ENCODE measurements at places on chromosomes 1 and 21.

DNA sequence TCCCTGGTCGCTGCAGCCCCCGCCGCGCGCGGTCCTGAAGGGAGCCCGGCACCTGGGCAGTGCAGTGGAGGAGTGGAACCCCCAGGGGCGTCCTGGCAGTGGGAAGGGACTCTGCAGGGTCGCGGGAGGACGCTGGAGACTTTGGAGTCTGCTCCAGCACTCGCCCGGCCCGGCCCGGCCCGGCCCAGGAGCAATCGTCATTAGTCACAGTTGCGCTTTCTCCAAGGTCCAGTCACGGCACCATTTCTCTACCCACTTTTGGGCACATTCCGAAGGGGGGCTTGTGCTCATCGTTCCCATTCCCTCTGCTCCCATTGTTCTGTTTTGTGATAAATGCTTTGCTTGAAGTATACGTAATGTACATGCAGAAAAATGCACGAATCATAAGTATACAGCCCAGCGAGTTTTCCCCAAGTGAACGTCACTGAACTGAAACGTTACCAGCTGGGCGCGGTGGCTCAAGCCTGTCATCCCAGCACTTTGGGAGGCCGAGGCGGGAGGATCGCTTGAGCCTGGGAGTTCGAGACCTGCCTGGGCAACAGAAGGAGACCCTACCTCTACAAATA is 999 bp downstream of the THAP3 start:
- DNase-seq: no peak

- DNase-seq: no peak
Measured at GRCh38 chr1:190595438-190595837, 117.8 kb upstream of the BRINP3 start.

GRCh38 chr1:195218428-195219212 is 1389.6 kb downstream of the KCNT2 start:
- no peak for DNase-seq

DNA sequence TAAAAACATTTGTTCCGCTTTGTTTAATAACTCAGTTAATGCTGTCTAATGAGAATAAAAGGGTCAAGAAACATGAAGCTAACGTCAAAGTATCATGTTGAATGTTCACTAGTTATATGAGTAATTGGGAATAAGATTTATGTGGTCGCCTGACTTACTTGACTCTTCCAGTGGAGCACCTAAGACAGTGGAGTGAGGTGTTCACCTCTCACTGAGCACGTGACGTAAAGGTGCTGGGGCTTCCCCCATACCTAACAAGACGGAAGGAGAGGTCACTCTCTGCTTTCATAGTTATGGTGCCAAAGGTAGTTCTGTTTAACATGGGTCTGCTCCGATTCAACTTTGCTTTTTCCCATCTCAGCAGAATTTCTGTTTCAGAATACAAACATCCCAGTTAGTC is 686 bp downstream of the KMO start:
- DNase-seq: no peak

- DNase-seq: no peak
Measured at GRCh38 chr1:33374336-33375105, 53.6 kb upstream of the A3GALT2 start.

DNA sequence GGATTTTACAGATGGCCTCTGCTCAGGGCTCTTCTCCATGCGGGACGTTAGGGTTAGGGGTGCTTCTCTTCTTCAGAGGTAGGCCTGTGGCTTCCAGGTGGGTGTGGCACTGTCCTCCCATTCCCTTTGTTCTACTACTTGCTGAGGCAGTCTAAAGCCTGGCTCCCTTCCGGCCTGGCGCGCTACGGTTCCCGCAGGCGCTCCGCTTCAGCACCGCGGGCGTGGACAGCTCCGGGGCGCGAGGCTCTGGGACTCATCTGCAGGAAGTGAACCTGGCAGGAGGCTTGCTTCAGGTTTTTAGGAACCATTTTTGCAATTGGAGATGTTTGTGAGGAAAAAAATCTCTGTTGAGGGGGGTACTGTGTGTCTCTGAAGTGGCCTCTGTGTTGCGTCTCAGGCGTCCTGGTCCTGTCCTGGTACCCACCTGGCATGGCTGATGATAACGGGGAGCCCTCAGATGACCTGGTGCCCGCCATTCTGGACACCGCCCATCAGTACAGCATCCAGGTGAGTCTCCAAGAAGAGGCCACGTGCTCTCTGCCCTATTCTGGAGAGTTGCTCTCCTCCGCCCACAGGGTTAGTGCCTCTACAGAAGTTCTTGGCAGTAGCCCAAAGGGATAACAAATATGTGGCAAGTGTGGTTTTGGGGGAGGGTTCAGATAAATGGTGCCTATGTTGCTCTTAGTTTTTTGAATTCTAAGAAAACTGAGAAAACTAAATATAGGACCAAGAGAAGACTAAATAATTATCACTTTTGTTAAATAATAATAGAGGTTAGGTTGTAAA is 1.9 kb downstream of the MANEAL start:
- DNase-seq: no peak

DNA sequence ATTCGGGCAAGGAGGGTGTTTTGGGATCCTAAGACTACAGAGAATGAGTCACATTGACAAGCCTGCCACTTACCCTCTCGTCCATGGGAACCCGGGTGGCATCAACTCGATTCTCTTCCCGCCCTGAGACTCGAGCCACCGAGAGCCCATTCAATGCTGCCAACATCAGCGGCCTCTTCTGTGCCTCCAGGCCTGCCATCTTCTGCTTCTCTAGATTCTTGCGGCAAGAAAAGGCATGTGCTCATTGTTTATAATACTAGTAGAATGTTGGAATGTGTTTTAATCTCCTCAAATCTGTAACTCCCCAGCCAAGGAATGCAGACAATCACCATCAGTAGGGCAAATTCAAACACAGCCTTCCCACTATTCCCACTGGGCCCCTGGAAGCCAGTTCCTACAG is 96.9 kb downstream of the SMYD2 start:
- no peak for DNase-seq

DNA sequence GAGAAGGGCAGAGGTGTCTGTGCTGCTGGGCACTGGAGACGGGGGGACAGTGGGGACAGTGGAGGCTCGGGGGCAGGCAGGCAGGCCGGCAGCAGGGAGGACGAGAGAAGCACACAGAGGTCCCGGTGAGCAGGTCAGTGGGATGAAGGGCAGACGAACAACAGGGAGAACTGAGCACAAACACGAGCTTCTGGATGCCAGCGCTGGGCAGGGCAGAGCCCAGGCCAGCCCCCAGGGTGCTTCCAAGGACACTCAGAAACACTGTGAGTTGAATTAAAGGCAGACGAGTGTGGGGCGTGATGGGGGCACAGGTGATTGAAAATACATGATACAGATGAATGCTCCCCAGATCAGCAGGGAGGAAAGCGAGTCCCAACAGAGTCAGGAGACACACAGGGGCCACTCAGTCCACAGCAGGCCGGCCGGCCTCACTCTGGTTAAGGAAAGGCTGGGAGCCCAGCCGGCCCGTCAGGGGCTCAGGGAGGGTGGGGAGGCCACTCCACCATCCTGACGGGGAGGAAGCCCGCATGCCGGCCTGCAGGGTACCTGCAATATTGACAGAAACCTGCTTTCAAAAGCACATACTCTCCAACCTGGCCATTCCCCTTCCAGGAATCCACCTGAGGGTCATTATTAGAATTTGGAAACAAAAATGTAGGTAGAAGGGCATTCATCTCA is 14.1 kb downstream of the SLC19A1 start:
- DNase-seq: no peak

DNA sequence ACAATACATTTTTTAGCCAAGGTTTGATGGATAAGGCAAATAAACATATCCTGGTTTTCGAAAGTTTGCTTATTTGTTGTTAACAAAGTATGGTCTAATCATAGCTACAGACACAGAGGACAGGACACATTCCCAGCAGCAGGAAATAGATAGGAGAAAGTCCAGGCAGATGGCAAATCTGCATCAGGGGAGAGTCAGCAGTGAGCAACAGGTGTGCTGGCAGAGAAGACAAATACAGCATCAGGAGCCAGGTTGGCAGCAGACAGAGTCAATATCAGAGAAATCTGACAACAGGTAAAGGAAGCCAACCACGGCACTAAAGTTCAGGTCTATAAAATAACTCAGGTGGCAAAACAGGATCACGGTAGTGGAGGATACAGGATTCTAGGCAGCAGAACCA is 210.7 kb upstream of the PTBP2 start:
- DNase-seq: no peak

- DNase-seq: no peak
Measured at GRCh38 chr1:101769520-101769919, 227.2 kb downstream of the OLFM3 start.
